Activated CD8-positive, alpha-beta memory T cell treated with anti-CD3 and anti-CD28 coated beads for 4 hours (primary cell): ENCODE measurements at places on chromosomes 6 and 20.

- no peak for DNase-seq
These were observed 30.8 kb downstream of the LAMA5 start for GRCh38 chr20:62336329-62336728.

DNA sequence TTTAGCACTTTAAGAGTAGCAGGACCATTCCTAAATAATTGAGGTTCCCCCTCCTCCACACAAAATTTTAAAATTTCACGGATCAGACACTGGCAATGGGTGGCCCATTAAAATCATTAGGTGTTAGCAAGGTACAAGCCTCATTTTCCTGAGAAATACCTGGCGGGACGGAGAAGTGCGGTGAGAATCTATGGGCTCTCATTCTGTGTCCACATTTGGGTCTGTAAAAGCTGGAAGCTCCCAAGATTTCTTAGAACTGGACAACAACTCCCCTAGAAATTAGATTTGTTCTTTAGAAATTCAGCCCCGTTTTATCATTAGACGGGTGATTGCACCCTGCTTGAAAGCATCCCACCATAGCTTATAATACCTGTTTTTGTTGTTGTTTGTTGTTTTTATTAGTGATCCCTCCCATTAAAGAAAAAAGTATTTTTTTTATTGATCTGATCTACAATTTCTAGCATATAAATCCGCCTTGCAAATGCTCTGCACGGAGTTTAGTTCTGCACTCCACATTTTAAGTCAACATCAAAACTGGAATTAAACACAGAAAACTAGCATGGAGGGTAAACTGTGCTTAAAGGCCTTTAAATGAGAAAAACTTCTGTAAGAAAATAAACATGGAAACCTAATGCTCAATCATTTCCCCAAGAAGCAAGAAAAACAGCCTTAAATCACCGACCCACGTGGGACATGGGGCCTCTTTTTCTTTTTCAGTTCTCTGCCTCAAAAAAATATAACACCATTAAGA is 5.7 kb downstream of the SIM1 start:
- DNase-seq, result no peak

GRCh38 chr6:23873161-23873560 is 252.9 kb upstream of the NRSN1 start:
- DNase-seq, result no peak

DNA sequence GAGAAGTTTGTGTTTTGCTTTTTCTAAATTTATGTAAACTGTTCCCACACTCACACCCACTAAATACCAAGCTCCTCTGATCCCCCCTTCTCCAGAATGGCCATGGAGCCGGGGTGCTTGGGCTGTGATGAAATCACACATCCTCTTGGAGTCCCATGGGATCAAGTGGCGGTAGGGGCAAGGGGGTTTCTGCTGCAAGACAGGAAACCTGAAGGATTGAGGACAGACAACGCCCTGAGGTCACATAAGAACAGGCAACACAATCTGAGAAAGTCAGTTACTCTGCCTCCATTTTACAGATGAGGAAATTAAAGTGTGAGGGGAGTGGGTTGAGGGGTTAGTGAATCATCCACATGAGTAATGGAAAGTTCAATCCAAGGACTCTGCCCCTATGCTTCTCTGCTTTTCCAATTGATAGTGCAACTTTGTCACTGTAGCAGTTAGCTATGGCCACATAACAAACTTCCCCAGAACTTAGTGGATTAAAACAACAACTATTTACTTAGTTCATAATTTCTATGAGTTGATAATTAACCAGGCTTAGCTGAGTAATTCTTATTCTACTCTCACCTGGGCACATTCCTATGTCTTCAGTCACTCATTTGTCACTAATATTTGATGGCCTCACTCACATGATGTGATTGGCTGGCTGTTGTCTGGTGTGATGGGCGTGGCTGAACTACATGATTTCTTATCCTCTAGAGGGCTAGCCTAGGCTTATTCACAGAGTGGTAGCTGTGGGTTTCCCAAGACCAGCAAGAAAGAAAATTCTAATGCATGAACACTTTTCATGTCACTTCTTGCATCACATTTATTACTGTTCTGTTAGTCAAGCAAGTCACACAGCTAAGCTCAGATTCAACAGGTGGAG is 311.1 kb upstream of the RNF24 start:
- no peak for DNase-seq

DNA sequence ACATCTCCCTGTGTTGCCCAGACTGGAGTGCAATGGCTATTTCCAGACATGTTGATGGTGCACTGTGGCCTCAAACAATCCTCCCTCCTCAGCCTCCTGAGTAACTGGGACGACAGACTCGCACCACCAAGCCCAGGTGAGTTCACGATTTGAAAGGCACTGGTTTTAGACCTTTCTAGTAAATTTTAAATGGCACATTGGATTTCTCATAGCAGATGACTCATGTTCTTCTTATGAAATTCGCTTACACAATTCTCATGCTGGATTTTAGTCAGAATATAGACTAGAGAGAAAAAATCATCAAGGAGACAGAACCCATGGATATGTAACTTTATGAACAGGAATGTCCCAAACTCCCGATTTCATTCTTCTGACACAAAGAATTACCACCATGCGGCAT is 18.1 kb upstream of the PXDC1 start:
- DNase-seq, result no peak

GRCh38 chr20:43821795-43822194 is 92.9 kb upstream of the TOX2 start:
- no peak for DNase-seq

- no peak for DNase-seq
These were observed 1100.6 kb upstream of the CITED2 start for GRCh38 chr6:140475086-140475485.

GRCh38 chr20:23889775-23890187 is 10.2 kb upstream of the CST5 start:
- DNase-seq, result peak; percentile 5

GRCh38 chr6:137025786-137026730 is 18.7 kb downstream of the IL20RA start:
- no peak for DNase-seq

DNA sequence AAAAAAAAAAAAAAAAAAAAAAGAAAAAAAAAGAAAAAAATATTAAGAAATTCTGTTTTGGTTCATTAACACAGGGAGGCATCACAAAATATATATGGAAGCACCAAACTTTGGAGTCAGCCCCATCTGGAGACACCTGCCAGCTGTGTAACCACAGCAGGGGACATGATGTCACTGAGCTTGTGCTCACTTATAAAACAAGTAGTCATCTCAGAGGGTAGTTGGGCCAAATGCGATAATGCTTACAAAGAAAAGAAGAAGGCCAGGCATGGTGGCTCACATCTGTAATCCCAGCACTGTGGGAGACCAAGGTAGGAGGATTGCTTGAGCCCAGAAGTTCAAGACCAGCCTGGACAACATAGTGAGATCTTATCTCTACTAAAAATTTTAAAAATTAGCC is 1.1 kb upstream of the BNIP5 start:
- DNase-seq, result no peak

GRCh38 chr6:1590580-1590979 is 19.1 kb upstream of the FOXC1 start:
- no peak for DNase-seq

DNA sequence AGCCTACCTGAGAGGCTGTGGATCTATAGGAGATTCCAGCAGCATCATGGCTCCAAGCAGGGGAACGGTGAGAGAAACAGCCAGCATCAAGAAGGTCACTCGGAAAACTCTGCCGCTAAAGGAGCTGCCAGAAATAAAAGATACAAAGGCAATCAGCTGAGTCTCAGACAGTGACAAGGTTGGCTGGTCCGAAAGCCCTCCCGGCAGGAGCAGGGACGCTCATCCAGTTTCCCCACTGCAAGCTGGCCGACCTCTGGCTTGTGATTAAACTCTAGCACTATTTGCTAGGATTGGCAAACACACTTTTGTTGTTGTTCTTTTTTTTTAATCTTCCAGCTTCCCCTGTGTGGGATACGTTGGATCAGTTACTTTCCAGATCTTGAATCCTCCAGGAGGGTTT is 8.7 kb downstream of the APMAP start:
- no peak for DNase-seq

- DNase-seq, result no peak
These were observed 1166.3 kb upstream of the CITED2 start for GRCh38 chr6:140540743-140541142.

GRCh38 chr6:150175586-150176151 is 32.8 kb downstream of the PPP1R14C start:
- DNase-seq, result no peak

GRCh38 chr6:106637717-106638341 is 8.5 kb downstream of the QRSL1 start:
- no peak for DNase-seq

DNA sequence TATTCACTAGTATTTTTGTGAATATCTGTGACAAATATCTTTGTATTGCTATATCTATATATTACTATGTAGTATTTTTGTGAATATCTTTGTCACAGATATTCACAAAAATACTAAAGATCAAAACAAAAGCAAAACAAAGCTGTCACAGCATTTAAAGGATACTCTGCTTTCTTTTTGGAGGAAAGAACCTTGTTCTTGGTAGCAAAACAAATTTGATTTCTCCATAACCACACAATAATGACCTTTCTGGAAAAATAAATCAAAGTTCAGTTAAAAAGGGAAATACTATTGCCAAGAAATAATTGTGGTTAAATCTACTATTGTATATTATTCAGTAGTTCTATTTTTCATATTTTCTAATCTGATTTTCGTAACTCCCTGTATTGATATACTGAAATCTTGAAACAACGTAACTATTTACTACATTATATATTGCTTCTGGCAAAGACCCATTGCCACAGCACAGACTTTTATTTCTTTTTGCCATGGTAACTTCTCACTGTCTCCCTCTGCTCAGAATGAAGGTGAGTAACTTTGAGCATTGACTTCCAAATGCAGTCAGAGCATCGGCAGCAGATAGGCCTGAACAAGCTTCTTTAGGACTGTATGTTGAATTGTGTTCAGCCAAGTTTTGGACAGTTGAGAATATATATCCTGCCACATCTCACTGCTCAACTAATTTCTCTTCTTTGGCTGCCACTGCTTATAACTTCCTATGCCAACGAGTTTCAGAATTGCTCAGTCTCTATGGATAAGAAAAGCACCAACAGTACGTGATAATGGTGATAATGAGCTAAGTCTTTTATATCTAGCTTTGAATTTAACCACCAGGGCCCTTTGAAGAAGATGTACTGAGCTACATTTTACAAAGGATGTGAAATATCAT is 1097.2 kb upstream of the GJE1 start:
- no peak for DNase-seq

GRCh38 chr6:14997507-14997906 is 248.4 kb upstream of the JARID2 start:
- no peak for DNase-seq

DNA sequence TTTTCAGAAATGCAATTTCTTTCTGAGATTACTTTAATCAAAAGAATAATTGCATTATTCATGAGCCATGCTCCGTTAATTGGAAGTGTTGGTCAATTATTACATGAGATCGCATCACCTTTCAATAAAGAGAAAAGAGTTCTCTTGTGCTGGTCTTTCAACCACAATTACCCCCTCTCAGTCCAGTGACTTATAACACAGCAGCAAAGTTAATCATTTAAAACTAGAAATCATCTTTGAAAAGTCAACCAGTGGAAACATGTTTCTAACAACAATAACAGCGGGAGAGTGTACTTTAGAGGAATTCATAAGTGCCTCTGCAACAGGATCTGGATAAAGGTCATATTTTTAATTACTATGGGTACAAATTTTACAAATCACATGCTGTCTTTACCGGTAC is 384.4 kb upstream of the AGPAT4 start:
- no peak for DNase-seq

DNA sequence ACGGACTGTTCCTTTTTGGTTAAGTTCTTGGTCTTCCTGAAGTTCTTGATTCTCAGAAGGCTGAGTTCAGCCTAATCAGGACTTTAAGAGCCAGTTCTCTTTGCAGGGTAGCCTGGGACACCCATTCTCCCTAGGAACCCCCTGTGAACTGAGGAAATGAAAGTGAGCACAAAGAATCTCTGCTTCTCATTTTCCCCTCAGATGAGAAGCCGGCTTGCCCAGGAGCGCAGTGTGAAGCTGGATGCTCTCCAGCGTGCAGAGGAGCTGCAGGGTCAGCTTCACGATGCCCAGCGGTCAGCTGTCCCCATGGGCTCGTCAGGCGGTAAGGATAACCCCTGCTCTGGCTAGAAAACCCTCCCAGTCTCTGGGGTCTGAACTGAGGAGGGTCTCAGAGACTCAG is 34.0 kb downstream of the CD164 start:
- DNase-seq, result no peak

- DNase-seq, result no peak
These were observed 22.7 kb upstream of the MCM3 start for GRCh38 chr6:52306972-52307870.

DNA sequence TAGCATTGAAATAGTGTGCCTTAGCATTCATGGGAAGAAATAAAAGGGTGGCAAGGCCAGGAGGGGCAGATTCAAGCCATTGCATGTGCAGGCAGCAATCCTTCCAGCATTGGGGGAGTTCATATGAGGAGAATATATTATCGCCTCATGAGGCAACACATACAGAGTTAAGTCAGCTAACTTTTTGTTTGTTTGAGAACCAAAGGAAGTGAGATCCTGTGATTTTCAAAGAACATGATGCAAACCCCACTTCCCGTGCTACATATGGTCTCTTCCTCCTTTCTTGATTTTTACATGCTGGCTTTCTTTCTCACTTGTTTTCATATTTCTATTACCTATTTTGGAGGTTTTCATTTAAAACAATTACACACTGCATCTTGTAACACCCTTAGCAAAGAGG is 579.7 kb upstream of the ARID1B start:
- DNase-seq, result no peak

- DNase-seq, result no peak
These were observed 44.8 kb downstream of the TAF8 start for GRCh38 chr6:42095094-42095493.

DNA sequence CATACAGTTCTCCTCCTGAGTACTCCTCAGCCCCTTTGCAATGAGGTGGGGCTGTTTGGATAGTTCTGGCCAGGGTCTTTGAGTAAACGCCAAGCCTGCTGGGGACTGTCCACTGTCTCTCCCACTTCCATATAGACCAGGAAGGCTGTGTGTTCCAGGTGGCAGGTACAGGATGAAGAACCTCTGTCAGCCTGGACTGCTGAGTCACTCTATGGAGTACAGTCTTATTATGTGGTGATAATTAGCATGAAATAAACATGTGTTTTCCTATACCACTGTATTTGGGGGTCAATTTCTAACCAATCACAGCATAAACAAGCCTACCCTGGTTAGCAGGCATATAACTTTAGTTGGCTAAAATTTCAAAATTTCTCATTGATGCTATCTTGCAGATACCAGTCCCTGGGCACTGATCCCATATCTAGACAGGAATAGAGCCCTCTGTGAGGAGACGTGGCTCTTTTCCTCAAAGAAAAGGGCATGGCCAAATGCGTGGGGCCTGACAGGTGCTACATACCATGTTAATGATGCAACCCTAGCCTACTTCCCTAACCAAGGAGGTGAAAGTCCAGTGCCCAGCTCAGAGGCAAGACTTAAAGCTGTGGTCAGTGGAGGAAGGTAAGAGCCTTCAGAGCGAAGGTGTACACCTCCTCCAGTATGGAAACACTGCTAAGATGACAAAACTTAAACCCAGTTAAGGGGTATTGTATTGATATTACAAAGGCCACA is 4.5 kb upstream of the ALDH8A1 start:
- DNase-seq, result no peak
